ENCODE measurements at places on chromosomes 13 and 19. TPM values are rescaled to one million over a fixed set of nuclear protein-coding genes. Genes with fewer than 3 reads are reported as not detected.

Gene SYCN
- not detected for total RNA-seq

Gene KISS1R
- 0.94 TPM for total RNA-seq

- DNase-seq = no peak
Measured at GRCh38 chr19:5949792-5950305, 28.1 kb downstream of the RANBP3 start.

GRCh38 chr13:24203273-24203672 is 42.8 kb downstream of the SPATA13 start:
- DNase-seq = no peak

- DNase-seq = no peak
Measured at GRCh38 chr19:45103508-45104319, 10.7 kb downstream of the PPP1R37 start.

Data from T-helper 17 cell (primary cell).